Substantia nigra (tissue), 51 donors: ENCODE measurements at places on chromosomes 16 and 17.

- DNase-seq: peak; percentile 59
Observed at GRCh38 chr16:70523743-70524398, at the start of gene SF3B3. Gene SF3B3 (plus strand): TSS chr16:70523816. CDS start chr16:70526657, 2,841 bp downstream.

GRCh38 chr17:74803971-74804370 is 27.8 kb upstream of the NAT9 start:
- no peak for DNase-seq

GRCh38 chr17:43043307-43043706 is 18.3 kb downstream of the RND2 start:
- no peak for DNase-seq

DNA sequence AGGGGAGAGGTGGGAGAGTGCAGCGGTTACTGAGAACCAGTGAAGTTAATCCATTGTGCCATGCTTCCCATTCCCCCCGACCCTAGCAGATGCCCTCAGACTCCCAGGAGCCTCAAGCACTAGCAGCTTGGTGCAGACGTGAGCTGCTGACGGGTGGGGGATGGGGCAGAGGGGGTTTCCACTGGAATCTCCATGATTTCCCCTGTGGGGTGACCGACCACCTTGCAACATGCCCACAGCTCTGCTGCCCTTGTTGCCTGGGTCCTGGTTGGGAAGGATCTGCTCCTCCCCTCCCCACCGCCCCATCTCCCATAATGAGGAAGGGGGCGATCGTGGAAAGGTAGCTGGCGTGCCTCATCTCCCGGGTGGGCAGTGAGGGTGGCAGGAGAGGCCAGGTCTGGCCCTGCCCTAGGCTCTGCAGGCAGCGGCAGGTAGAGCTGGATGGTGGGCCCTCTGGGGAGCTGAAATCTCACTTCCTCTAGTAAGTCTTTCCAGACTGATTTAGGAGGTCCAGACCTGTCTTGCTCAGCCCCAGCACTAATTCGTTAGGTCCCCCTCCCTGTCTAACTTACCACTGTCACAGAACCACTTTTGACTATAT is 9.6 kb downstream of the FLOT2 start:
- DNase-seq: no peak

DNA sequence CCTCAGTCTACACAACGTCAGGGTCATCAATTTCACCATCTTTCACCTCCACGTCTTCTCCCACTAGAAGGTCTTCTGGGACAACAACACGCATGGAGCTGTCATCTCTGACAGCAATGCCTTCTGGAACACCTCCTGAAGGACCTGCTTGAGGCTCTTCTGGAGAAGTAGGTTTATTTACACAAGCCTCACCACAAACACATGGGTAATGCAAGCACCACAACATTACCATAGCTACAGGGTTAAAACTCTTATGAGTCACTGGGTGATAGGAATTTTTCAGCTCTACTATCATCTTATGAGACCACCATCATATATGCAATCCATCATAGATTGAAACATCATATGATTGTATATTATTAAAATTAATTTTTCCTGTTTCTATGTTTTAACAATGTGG is 215.4 kb downstream of the CHD9NB start:
- no peak for DNase-seq

DNA sequence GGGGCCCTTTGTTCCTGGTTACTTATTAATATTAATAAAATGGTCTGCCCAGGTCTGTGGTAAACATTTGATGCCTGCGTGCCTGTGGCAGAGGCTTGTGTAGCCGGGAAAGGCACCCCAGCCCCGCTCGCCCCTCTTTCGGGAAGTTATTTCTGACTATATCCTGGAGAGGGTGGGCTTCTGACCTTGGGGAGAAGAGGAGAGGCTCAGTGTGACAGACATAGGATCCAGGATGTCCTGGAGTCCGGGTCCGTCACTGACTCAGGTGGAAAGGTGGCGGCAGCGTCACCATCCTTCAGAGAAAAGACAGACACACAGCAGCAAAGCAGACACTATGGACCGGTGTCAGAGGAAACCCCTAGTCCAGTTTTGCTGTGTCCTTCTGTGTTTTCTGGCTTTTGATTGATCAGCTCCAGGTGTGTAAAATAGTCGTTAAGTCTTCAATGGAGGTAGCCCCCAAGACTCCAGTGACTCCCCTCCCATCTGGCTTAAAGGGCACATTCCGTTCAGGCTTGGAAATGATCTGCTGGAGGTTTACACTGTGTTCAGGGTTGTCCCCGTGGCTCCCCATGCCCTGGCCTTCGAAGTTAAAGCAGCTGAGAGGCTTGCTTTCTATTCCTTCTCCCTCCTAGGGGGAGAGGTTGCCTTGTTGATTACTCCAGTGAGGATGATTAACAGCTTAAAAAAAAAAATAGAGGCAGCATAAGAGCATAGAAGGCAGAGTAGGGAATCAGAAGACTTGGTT is 81.6 kb downstream of the CCDC182 start:
- no peak for DNase-seq

- no peak for DNase-seq
Observed at GRCh38 chr16:12201216-12201615, 224.7 kb downstream of the SNX29 start.

DNA sequence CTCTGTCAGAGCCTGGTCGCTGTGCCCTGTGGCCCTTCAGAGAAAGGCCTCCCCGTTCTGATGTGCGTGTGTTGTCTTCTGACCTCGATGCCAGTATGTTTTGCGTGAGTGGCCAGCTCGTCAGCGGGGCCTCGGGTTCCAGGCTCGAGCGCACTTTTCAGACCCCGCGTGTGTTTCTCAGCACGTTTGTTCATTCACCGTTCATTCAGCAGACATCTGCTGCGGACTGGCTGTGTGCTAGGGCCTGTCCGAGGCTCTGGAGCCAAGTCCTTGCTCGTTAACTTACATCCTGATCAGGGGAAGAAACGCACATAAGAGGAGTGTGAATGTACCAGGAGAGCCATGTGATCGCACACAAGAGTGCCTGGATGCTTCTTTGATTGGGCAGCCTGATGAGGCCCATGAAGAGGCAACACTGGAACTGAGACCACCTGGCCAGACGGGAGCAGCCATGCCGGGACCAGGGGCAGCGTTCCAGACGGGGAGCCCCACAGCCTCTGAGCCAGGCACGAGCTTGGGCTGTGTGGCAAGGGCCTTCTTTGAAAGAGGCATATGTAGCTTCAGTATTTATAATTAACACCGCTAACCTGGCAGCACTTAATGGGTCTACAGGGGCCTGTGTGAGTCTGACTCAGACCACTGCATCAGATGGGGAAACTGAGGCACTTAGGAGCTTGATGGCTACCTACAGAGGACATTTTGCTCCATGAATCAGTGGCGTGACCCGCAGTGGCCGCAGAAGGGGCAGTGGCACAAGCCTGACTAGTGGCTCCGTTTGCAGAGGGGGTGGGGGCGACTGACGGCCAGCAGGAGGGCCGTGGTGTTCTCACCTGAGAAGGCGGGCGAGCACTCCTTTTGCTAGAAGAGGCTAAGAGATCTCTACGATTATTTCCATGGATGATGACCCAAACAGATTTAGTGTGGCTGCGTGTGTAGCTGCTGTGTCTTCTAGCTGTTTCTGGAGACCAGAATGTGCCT is 187.9 kb upstream of the CHMP6 start:
- no peak for DNase-seq

- no peak for DNase-seq
Observed at GRCh38 chr16:81127051-81127450, 30.9 kb upstream of the GCSH start.

DNA sequence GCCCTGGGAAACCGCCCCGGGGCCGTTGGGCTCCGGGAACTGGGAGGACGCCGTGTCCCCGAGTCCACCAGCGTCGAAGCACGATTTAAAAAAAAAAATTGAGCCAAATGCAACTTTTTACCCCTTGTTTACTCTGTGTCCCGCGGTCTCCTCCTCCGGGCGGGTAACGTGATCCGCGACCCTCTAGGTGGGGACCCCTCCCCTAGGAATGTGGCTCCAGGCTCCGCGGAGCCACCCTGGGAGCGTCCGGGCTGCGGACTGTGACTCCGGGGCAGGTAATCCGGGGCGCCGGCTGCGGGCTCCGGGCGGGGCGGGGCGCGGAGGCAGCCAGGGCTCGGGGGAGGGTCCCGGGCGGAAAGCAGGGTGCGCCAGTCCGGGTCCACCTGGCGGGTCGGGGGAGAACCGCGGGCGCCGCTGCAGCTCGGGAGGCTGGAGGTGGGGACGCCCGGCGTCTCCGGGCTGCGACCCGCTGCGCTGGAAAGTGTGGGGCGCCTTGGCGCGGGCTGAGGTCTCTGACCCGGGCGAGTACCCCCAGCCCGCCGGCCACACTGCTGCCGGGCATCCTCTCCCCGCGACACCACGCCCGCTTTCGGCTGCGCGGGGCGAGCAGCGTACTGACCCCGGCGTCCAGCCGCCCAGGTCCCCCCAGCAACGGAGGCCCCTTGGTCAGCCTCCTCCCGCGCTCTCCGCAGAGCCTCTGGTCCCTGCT is 852 bp upstream of the HELZ start:
- DNase-seq: no peak

GRCh38 chr17:6069539-6070429 is at the start of gene WSCD1:
Gene WSCD1 (plus strand): TSS chr17:6070379. CDS start chr17:6080659, 10,280 bp downstream.
- peak; percentile 77 for DNase-seq

DNA sequence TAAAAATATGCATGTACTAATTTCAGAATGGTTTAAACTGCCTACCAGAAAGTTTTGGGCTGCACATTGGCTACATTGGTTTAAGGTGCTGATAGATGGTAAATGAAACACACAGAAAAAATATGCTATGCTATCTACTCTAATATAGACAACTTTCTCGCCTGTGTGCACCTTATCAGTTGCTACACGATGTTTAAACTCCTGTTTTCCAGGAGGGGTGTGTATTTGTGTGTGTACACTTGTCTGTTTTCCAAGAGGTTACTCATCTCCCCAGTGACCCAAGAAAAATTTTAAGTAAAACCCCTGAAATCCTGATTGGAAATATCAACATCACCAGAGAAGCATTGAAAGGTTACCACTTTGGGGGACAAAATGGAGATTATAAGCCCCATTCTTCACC is 21.6 kb upstream of the PSMC5 start:
- no peak for DNase-seq

DNA sequence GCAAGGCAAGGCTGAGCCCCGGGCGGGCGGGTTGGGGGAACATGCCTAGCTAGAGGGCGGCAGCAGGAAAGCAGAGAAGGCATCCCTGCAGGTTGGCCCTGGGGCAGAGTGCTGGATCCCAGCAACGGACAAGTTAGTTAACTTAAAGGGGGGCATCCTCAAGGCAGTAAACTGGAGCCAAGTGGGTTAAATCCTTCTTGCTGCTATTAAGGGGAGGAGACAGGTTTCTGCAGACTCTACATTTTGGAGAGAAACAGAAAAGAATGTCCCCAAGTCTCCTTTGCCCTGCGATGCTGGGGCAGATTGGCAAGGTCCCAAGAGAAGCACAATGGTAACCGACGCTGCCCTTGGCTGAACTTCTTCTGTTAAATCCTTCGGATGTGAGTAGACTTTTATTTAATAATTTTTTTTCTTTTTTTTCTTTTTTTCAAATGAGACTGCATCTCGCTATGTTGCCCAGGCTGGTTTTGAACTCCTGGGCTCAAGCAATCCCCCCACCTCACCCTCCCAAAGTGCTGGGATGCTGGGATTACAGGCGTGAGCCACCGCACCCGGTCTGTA is 14.0 kb downstream of the ATP5PD start:
- no peak for DNase-seq

DNA sequence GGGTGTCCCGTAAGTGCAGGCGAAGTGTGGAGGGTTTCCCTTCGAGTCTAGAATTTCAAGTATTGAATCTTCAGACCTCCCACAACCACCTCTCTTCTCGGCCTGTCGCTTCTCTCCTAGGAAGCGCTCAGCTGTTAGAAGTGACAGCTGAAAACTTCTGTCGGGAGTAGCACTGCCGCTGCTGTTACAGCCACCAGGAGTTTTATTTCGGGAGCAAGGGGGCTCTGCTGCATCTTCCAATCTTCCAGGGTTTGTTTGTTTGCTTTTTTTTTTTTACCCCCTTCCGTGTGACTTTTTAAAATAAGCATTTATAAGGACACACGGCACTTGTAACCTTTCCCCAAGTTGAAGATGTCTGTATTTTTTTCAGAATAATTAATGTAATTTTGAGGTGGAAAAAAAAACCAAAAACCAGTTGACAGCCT is 767 bp downstream of the RPS6KB1 start:
- DNase-seq: no peak

- DNase-seq: no peak
Observed at GRCh38 chr16:56985962-56986360, 3.4 kb upstream of the NLRC5 start.

- no peak for DNase-seq
Observed at GRCh38 chr16:80541306-80541694, 507 bp downstream of the DYNLRB2 start.

DNA sequence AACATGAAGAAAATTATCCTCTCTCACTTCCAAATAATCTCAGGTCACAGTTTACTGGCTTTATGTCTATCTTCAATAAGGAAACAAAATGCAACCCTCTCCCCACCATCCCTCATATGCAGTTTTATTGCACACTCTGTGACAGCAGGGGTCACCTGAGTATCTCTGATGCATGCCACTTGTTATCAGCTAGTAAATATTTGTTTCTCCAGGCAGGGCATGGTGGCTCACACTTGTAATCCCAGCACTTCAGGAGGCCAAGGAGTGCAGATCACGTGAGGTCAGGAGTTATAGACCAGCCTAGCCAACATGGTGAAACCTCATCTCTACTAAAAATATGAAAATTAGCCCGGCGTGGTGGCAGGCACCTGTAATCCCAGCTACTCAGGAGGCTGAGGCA is 61.1 kb downstream of the ADAMTS18 start:
- DNase-seq: no peak

- DNase-seq: peak; percentile 19
Observed at GRCh38 chr16:2468233-2468724, 2.8 kb upstream of the NTN3 start.

DNA sequence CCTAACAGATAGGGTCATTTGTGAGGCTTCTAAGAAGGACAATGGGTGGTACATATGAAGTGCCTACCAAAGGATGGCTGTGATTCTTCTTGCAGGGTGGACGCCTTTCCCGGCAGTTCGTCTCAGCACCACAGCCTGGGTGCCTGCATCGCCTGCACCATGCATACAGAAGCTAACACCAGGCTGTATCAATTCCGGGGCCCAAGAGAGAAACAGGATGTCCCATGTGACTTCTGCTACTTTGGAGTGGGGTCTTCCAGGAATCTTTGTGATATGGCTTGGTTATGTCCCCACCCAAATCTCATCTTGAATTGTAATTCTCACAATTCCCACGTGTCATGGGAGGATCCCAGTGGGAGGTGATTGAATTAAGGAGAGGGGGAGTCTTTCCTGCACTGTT is 251.6 kb upstream of the TNRC6C start:
- DNase-seq: no peak

GRCh38 chr17:16052486-16052885 is 52.9 kb downstream of the TTC19 start:
- no peak for DNase-seq

GRCh38 chr17:75808549-75808904 is 23.9 kb downstream of the UNK start:
- DNase-seq: no peak

GRCh38 chr17:74125156-74125555 is 78.3 kb upstream of the RPL38 start:
- no peak for DNase-seq

DNA sequence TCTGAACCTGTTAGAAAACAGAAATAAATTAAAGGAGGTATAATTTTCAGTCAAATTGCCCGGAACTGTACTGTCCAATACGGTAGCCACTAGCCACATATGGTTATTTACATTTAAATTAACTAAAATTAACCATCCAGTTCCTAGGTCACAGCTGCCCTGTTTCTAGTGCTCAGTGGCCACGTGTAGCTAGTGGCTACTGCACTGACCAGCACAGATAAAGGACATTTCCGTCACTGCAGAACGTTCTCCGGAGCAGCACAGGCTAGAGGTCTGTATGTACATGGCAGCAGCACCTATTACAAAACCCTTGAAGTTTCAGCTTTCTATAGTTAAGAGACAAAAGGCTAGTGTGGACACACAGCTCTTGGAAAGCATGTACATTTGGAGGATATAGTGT is 33.7 kb downstream of the CPSF4L start:
- no peak for DNase-seq
